Esophagus muscularis mucosa (tissue), 4 donors: ENCODE measurements at places on chromosomes 13 and 19. TPM values are rescaled to one million over a fixed set of nuclear protein-coding genes. Genes with fewer than 3 reads are reported as not detected.
A peak's percentile ranks its signal among the peaks of the same experiment; 100 is the strongest.

CEACAM3 gene
- total RNA-seq: not detected

DNA sequence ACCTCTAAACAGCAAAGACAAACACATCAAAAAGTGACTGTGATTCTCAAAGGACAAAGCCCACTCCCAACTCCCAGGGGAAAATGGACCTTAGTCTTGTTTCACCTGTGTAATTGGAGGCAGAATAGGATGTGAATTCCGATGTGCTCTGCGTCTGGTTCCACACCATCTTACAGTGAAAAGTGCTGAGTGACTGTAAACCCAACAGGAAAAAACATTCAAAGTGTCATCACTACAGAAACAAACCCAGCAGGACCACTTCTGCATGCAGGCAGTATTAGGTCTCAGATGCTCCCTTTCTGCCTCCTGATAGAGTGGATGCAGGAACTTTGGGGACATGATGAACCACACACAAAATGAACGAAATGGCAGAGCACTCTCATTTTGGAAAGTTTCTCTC is 6.5 kb downstream of the UQCRFS1 start:
- H3K36me3 ChIP-seq: peaks cover 25% of the 10 kb centered on the region
- peak; percentile 31 for DNase-seq
- H3K27ac ChIP-seq: no peak overlapping the region
- H3K4me3 ChIP-seq: no peak overlapping the region

- no peak overlapping the region for H3K27ac ChIP-seq
- H3K36me3 ChIP-seq: no peaks in the 10 kb centered on the region
- no peaks in the 10 kb centered on the region for H3K4me1 ChIP-seq
- no peak overlapping the region for H3K4me3 ChIP-seq
- no peaks in the 10 kb centered on the region for H3K27me3 ChIP-seq
These were observed 15.5 kb downstream of the CEACAM1 start for GRCh38 chr19:42512743-42513304.

GRCh38 chr13:99982731-99983498 is 1.3 kb downstream of the ZIC2 start:
- H3K4me3 ChIP-seq: no peak overlapping the region
- peak; percentile 62 for DNase-seq
- H3K36me3 ChIP-seq: no peaks in the 10 kb centered on the region
- no peak overlapping the region for H3K27ac ChIP-seq

GRCh38 chr13:21048901-21049698 is 12.3 kb downstream of the LATS2 start:
- no peak overlapping the region for H3K27ac ChIP-seq
- no peak overlapping the region for H3K4me3 ChIP-seq
- H3K27me3 ChIP-seq: no peaks in the 10 kb centered on the region
- H3K4me1 ChIP-seq: peaks cover 96% of the 10 kb centered on the region
- no peaks in the 10 kb centered on the region for H3K36me3 ChIP-seq
- no peak for DNase-seq

DNA sequence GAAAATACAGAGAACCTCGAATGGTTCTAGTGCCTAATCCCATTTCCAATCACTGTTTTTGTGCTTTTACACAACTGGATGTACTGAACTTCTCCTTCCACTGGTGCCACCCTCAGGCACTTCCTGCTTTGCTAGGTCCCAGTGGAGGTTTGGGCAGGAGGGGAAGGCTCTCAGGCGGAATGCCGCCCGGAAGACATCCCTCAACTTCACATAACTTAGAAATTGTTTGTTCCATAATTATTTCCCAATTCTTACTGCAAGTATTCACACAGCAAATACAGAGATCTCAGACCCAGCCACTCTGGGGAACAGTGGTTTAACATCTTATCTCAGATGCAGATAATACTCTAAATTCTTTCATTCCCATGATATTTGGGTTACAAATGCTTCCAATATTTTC is 195.7 kb upstream of the IPO5 start:
- no peak overlapping the region for H3K4me3 ChIP-seq
- DNase-seq: peak; percentile 57
- H3K27me3 ChIP-seq: peaks cover 11% of the 10 kb centered on the region
- no peaks in the 10 kb centered on the region for H3K4me1 ChIP-seq
- no peaks in the 10 kb centered on the region for H3K36me3 ChIP-seq

DNA sequence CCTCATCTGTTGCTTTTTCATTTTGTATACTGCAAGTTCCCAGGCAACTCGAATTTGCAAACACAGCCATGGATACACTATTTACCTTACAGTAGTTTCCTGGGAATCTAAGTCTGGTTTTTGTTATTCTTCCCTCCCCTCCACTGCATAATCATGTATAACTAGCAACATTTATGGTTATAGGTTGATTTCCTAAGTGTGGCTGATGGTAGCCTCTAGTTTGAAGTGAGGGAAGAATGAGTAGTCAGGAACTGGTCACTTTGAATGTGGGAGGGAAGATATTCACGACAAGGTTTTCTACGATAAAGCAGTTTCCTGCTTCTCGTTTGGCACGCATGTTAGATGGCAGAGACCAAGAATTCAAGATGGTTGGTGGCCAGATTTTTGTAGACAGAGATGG is at the start of gene KCNRG:
KCNRG (plus strand) TSS at position 187 of the 400 bp plus-strand sequence; CDS start at position 237, 50 bp downstream.
- H3K36me3 ChIP-seq: no peaks in the 10 kb centered on the region
- DNase-seq: no peak
- H3K4me3 ChIP-seq: no peak within 1 kb of the TSS

URAD gene
- total RNA-seq: not detected

BRSK1 gene
- total RNA-seq: 9.0 TPM

- no peak overlapping the region for H3K27ac ChIP-seq
- DNase-seq: no peak
- H3K27me3 ChIP-seq: no peaks in the 10 kb centered on the region
- H3K36me3 ChIP-seq: peaks cover 30% of the 10 kb centered on the region
- no peak overlapping the region for H3K4me3 ChIP-seq
- H3K4me1 ChIP-seq: peaks cover 38% of the 10 kb centered on the region
These were observed 3.1 kb downstream of the RPS28 start for GRCh38 chr19:8324186-8325050.

HSD17B14 gene
- total RNA-seq: 7.8 TPM

DNA sequence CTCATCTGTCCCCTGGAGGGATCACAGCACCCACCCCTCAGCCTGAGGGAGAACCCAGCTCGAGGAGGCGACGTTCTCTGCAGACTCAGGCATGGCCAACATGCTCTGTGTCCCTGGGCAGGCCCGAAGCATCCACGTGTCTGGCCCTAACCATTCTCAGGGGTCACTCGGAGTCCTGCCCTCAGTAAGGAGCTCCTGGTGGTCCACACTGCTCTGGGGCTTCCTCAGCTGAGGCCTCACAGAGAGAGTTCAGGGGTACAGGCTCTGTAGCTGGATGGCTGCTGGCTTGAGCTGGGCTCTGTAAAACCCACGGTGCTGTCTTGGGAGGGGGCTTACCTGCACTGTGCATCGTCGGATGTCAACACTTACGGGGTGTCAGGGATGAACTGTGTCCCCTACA is 4.4 kb upstream of the SIGLEC8 start:
- H3K4me1 ChIP-seq: no peaks in the 10 kb centered on the region
- peaks cover 56% of the 10 kb centered on the region for H3K27me3 ChIP-seq
- H3K27ac ChIP-seq: no peak overlapping the region
- no peaks in the 10 kb centered on the region for H3K36me3 ChIP-seq

C19orf33 gene
- 8.2 TPM for total RNA-seq

RNASEH2A gene
- 5.2 TPM for total RNA-seq

GRCh38 chr19:8663920-8664670 is 33.7 kb downstream of the NFILZ start:
- no peaks in the 10 kb centered on the region for H3K27me3 ChIP-seq
- no peak for DNase-seq
- H3K4me3 ChIP-seq: no peak overlapping the region
- no peaks in the 10 kb centered on the region for H3K36me3 ChIP-seq
- H3K27ac ChIP-seq: no peak overlapping the region
- no peaks in the 10 kb centered on the region for H3K4me1 ChIP-seq

- H3K36me3 ChIP-seq: no peaks in the 10 kb centered on the region
- H3K27ac ChIP-seq: no peak overlapping the region
- no peak overlapping the region for H3K4me3 ChIP-seq
- no peaks in the 10 kb centered on the region for H3K27me3 ChIP-seq
These were observed 279.3 kb downstream of the TEX29 start for GRCh38 chr13:111599791-111600190.

DNA sequence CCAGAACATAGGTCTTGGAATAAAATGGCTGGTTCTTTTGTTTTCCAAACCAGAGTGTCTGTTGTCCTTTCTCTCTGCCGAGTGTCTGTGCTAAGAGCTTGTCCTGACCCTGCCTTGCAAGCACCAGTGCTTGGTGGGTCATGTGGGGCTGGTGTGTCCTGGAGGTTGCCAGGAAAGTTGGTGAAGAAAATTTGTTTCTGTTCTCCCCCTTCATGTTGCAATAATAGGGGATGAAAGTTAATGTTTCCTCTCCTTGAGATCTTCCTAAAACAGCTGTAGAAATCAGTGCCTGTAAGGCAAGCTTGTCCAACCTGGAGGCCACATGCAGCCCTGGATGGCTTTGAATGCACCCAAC is 2.7 kb downstream of the HAMP start:
- H3K4me3 ChIP-seq: no peak overlapping the region
- no peak for DNase-seq
- no peaks in the 10 kb centered on the region for H3K36me3 ChIP-seq
- H3K4me1 ChIP-seq: peaks cover 7% of the 10 kb centered on the region

DNA sequence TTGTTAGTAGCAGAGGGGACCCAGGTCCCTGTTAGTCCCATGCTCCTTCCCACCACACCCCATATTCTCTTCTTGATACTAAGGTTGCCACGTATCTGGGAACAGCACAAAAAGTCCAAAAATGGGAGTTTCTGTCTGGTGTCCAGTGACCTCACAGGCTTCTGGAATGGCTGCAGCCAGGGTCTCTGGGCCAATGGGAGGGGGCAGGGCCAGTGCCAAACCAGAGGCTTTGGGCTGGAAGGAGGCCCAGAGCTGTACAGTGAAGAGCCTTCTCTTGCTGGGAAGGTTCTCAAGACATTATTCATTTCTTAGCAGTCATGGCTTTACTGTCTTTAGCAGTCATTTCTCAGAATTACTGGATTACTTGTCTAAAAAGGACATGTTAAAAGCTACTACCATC is 119.2 kb downstream of the FRY start:
- H3K27me3 ChIP-seq: no peaks in the 10 kb centered on the region
- H3K4me3 ChIP-seq: no peak overlapping the region
- H3K27ac ChIP-seq: peak overlapping the region; percentile 69
- peaks cover 32% of the 10 kb centered on the region for H3K4me1 ChIP-seq
- no peaks in the 10 kb centered on the region for H3K36me3 ChIP-seq

GRCh38 chr19:30877661-30878113 is 471.5 kb downstream of the TSHZ3 start:
- no peaks in the 10 kb centered on the region for H3K27me3 ChIP-seq
- H3K4me3 ChIP-seq: no peak overlapping the region
- H3K36me3 ChIP-seq: no peaks in the 10 kb centered on the region
- H3K4me1 ChIP-seq: no peaks in the 10 kb centered on the region
- DNase-seq: no peak

ZNF536 gene
- total RNA-seq: 6.9 TPM
